Activated B cell treated with CpG ODN at 0.5 μM for 24 hours (primary cell): ENCODE measurements at places on chromosomes 12 and 14.
A peak's percentile ranks its signal among the peaks of the same experiment; 100 is the strongest.

DNA sequence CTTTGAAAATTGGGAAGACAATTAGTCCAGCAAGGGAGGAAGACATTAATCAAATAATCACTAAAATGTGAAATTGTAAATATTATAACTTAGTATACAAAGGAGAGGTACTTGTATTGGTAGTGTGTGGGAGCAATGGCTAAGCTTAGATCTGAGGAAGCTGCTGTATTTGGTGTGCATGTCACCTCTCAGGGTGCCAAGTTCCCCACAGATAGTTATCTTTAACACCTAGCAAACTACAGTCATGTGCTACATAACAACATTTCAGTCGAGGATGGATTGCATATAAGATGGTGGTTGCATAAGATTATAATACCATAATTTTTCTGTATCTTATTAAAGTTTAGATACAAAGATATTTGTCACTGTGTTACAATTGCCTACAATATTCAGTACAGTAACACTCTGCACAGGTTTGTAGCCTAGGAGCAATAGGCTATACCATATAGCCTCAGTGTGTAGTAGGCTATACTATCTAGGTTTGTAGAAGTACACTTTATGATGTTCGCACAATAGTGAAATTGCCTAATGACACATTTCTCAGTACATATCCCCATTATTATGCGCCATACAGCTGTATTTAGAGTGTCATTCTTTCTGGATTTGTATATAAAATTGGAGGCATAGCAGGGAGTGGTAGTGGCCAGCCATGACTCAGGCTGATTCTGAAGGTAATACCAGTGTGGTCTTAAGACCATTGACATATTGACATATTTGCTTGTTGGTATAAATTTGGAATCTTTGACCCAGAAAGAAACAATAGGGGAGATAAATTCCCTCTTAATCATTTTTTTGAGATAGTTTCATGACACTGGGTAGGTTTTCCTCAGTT lies 55.8 kb downstream of the RAD51B start:
- no peak for DNase-seq

GRCh38 chr12:76244300-76244699 lies 103.9 kb downstream of the BBS10 start:
- no peak for DNase-seq

GRCh38 chr12:42809226-42809625 lies 219.7 kb upstream of the PRICKLE1 start:
- DNase-seq, result no peak

- no peak for DNase-seq
These were observed 18.8 kb upstream of the PIK3C2G start for GRCh38 chr12:18242380-18243089.

GRCh38 chr12:93737457-93738198 lies 60.5 kb downstream of the CRADD start:
- no peak for DNase-seq

DNA sequence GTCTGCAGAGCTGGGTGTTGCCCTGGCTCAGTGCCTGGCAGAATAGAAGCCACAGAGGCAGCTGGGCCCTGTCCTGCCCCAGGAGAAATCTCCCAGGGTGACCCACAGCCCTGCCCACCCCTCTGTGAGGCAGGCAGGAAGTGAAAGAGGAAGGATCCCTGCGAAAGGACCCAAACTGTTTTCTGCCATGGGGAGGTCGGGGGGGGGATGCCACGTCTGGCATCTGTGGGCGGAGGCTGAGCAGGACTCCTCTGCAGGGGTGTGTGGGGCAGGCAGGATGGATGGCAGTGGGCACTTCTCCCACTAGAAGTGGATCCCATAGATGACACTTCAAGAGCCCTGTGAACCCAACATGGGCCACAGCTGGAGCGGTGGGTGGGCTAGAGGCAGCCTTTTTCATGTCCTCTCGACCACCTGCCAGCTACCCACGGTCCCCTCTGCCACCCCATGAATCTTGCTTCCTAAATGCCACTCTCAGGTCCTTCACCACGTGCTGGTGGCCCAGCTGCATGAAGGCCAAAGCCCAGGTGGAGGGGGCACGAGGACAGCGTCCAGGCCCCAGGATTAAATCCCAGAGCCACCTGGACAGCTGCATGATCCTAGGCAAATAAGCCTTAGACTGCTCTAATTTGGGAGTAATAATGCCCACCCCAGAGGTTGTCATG lies 3.6 kb downstream of the PAPLN start:
- DNase-seq, result peak; percentile 16
